ENCODE measurements at places on chromosomes 1 and 21.

- no peak for DNase-seq
Measured at GRCh38 chr1:228375578-228376261, 30.9 kb downstream of the TRIM11 start.

GRCh38 chr1:192926736-192927135 lies 117.9 kb downstream of the RGS2 start:
- DNase-seq = no peak

- DNase-seq = no peak
Measured at GRCh38 chr1:176531036-176531435, 68.1 kb downstream of the PAPPA2 start.

DNA sequence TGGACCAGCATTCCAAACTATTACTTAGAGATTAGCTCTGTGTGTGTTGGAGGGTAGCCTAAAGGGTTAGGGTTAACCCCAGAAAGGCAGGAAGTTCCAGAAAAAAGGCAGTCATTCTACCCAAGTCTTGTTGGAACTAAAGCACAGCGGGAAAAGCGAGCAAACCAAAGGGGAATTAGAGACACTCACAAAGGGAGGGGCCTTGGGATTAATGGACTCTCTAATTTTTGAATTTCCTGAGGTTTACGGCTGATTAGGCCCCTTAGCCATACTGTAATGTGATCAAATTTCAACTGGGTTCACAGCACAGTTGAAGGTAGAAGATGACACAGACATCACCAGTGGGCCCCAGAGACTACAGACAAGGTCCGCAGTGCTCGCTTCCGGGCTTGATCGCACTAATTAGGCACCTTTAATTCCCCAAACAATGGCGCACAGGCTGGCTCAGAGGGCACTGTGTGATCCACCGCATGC lies 28.3 kb downstream of the CAPZB start:
- DNase-seq = no peak

DNA sequence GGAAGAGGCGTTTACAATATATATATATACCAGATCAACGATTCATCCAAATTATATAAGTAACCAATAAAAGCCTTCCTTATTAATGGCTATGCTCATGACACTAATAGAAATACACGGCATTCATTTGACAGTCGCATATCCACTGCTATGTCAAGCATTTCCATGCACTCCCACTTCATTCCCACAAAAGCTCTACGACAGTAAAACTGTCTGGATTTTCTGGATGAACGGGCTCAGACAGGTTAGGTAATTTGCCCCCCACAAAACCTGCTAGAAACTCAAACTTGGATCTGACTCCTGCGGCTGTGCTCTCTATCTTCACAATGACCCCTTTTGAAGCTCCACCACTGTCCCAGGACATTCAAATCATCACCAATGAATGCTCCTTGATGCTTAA lies 11.4 kb downstream of the DNAJC11 start:
- no peak for DNase-seq

GRCh38 chr1:160363010-160363409 lies 3.9 kb upstream of the NHLH1 start:
- no peak for DNase-seq

- no peak for DNase-seq
Measured at GRCh38 chr1:116716391-116716790, 37.8 kb upstream of the CD2 start.

GRCh38 chr1:106222403-106222802 lies 834.1 kb upstream of the PRMT6 start:
- DNase-seq = no peak

DNA sequence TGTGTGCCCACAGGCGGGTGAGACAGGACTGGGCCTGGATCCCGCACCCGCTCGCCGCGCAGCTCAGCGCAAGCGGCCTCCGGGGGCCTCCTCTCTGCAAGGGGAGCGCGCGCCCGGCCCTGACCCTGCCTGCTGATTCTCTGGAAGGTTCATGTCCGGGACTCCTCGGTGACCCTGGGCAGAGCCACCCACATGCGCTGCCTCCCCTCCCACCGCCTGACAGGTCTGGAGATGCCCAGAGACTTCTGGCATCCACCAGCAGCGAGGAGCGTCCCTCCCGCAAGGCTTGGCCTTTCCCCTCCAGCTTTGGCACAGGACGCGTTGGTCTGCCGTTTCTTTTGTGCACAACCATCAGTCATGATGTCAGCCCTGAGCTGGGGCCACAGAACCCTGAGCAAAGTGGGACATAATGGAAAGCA lies 42.0 kb upstream of the COL6A2 start:
- DNase-seq = no peak

DNA sequence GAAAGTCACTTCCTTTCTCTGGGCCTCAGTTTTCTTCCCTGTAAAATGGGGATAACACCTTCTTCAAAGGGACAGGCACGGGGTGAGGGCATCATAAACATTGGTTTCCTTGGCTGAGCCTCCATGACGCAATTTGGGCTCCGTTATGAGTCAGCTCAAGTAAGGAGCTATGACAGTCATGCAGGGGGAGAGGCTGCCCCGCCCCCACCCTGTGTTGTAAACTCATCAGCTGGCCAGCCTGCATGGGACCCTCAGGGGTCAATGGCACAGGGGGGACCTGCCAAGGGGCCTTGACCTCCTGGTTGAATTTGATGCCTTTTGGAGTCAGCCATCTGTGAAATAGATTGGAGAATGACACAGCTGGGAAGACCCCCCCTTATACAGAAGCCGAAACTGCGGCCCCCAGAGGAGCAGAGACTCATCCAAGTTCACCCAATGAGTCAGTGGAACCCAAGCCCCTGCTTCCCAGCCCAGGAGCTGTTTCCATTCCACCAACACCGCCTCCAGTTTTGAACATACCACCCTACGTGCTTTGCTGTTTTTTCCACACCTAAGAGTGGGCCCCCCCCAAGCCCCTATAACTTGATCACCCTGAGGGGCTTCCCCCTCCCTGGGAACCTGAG lies 36.8 kb upstream of the RUNX3 start:
- no peak for DNase-seq

GRCh38 chr21:15669247-15669646 lies 60.5 kb upstream of the USP25 start:
- no peak for DNase-seq

- DNase-seq = no peak
Measured at GRCh38 chr1:178282949-178283367, 189.1 kb downstream of the RASAL2 start.

DNA sequence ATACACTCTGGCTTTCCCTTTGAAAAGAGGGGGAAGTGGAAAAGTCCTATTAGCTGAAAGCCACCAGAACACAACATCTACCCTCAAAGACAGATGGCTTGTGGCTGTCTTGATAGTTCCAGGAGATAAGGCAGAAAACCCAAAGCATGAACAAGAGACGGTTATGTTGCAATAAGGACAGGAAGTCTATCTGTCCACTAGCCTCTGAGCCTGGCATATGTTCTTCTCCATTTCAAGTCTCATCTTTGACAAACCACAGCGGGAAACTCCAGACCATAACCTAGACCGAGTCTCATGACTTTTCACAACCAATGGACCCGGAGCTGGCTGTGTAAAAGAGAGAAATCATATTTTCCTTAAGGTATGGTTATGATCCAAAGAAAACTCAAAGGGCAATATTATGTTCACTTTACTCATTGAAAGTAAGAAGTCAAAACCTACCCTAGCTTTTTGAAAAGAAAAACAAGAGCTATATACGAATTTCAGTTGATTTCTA lies 33.8 kb downstream of the DUSP10 start:
- DNase-seq = no peak

DNA sequence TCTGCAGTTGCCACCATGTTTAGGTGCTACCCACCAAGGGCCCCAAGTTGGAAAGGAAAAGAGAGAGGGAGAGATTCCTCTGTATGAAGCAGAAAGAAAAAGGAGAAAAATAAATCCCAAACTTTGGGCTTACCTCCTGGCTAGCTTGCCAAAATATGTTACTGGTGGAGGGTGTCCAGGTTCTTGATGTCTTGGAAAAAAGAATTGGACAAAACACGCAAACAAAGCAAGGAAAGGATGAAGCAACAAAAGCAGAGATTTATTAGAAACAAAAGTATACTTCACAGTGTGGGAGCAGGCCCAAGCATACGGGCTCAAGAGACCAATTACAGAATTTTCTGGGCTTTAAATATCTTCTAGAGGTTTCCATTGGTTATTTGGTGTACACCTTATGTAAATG lies 204.5 kb upstream of the LRRC7 start:
- DNase-seq = no peak

DNA sequence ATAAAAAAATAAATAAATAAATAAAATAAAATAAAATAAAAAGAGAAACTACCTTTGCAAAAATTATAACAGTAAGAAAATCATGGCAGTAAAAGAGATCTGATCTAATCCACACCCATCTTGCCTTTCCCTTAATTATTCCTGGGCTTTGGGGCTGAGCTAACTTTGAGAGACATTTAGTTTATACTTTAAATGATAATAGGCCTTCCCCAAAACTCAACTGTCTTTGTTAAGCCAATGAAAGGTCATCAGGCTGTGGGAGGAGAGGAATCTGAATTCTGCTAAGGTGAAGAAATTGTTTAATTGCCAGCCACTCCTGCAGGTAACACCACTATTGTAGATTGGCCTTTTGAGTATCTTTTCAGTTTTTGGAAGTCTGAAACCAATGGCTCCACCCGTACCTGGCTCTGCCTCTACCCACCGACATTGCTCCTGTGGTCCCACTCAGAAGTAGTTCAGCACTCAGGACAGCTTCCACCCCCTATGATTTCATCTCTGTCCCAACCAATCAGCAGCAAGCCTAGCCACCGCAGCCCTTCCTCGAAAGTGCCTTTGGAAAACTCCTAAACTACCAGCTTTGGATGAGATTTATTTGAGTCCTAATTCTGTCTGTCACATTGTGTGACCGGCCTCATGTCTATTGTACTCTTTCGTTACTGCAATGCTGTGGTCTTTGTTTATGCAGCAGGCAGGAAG lies 23.0 kb upstream of the PNRC2 start:
- no peak for DNase-seq

DNA sequence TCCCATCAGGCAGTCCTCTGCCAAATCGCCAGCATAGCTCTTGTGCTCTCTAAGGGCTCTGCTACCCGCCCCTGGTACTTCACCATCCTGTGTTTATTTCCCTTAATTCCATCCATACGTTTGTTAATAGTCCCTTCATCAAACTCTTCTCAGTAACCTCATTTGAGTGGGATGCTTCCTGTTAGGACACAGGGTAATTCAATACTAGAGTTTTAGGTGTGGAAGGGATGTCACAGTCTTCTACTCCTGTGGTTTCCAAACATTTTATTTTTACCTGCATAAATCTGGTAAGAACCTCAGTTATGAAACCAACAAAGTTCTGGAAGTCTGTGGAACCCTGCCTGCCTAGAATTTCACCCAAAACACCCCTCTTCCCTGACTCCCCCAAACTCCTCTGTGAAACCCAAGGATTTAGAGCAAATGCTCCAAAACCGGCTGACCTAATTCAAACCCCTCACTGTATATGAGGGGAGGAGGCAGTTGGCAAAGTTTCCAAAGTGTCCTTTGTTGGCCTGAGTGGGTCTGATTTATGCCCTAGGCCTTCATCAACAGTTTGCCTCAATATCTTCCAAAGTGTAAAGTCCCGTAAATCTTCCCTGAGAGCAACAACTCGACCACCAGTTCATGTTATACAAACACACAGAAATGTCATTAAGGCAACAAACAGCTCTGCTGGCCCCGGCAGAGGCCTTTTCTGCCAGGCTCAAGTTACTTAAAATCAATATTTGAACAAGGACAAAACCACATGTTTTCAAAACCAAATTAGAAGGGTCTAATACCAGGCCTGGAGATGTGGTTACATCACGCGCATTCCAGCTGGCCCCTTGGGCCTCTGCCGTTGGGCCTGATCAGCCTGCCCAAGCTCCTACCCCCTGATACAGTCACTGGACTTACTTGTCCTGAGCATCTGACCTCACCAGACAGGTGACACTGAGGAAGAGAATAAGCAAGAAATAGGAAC lies 82.4 kb upstream of the FGGY start:
- no peak for DNase-seq

GRCh38 chr1:116769561-116769977 lies 15.3 kb downstream of the CD2 start:
- DNase-seq = no peak

DNA sequence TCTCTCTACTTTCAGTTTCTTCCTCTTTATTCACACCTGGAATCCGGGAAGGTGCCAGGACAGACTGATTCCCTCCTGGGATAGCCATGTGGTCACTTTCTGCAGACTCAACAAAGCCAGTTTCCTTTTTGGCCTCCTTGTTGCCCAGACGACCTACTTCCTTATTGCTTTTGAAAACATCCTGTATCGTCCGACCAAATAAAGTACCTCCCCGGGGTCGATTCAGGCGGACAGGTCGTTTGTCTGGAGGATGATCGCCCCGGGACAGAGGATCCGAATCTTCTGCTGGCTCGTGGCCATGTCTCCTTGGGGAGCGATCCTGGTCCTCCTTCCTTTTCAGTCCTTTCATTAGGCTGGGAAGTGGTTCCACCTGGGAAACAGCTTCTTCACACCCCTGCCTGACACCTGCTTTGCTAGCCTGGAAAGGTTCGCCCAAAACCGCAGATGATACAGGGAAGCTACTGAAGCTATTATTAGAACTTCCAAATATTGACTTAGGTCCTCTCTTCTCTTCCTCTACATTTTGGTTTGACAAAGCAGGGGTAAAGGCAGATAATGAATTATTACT lies 1.2 kb downstream of the MCM3AP start:
- no peak for DNase-seq

GRCh38 chr1:156080241-156080862 lies 1.9 kb downstream of the MEX3A start:
- no peak for DNase-seq

GRCh38 chr1:159889202-159889601 lies 10.8 kb downstream of the CFAP45 start:
- no peak for DNase-seq

DNA sequence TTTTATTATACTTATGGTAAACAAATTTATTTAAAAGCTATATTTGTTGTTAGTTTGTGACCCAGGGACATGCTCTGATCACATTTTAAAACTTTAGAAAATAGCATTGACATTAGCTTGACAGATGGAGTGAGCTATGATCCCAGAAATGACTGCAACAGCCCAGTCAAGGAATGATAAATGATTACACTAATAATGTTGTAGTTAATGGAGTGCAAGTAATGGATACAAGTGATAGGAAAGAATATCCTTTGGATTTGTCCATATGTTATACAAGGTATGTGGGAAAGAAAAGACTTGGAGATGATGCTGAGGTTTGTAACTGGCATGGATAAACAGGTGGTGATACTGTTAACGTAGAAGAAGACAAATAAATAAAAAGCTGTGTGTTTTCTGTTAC lies 1908.7 kb downstream of the MRPL39 start:
- DNase-seq = no peak
